Stimulated activated CD8-positive, alpha-beta memory T cell treated with anti-CD3 and anti-CD28 coated beads, Interleukin-4, amount 100 ng/mL, for 1 hour (primary cell): ENCODE measurements at places on chromosomes 12 and 14.

GRCh38 chr12:92218394-92219077, 72.9 kb upstream of the BTG1 start:
- DNase-seq, result no peak

GRCh38 chr12:79934281-79935020, 446 bp downstream of the PPP1R12A start:
- DNase-seq, result peak; percentile 6

DNA sequence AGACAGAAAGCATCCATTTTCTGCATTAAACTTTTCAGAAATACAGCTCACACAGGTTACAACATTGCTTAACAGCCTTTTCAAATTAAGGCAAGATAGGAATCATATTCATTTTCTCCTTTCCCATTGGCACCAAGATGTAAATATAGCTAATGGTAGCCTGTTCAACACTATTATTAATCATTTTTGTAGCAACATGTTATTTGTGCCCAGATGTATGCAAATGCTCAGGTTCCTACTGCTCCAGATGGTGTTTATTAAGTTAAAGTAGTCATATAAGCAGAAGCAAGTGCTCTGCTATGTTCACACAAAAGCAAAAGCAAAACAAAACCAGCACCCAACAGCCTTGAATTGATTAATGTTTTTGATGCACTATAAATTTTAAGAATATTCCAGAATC, 1110.6 kb downstream of the SLC6A15 start:
- DNase-seq, result no peak

DNA sequence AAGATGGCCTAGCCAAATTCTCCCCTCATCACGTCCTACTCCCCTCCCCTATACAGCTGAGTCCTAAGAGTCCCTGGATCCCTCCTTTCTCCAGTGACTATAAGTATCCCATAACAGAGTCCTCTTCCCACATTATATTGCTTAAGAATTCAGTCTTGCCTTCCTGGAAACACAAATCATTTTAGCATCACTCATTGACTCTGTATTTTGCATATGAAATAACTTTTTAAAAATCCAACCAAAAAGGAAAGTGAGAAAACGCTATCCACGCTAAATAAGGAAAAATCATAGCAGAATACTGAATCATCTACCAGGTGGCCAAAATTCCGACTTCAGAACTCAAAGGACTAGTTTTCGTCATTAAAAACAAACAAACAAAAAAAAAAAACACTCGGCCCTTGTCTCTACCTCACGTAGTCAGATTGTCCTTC, 130.2 kb downstream of the GCH1 start:
- no peak for DNase-seq

GRCh38 chr12:52849511-52849910, 717 bp upstream of the KRT78 start:
- DNase-seq, result no peak

DNA sequence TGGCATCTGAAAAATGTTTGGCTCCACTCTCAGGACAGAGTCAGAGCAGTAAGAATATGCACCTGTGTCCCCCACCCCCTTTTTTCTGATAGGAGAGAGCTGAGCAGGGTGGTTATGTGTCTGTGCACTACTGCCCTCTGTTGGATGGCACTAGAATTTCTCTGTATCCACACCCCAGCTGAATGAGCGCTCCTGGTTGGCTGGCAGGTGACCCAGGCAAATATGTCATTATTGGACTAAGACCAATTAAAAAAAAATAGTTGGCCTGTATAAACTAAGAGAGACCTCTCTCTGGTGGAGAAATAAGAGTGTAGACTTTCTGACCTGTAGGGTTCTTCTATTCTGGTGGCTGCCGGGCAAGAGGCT, 107.0 kb downstream of the PTCSC3 start:
- no peak for DNase-seq

- no peak for DNase-seq
These were observed 1.5 kb upstream of the PPP1CC start for GRCh38 chr12:110744151-110744571.

DNA sequence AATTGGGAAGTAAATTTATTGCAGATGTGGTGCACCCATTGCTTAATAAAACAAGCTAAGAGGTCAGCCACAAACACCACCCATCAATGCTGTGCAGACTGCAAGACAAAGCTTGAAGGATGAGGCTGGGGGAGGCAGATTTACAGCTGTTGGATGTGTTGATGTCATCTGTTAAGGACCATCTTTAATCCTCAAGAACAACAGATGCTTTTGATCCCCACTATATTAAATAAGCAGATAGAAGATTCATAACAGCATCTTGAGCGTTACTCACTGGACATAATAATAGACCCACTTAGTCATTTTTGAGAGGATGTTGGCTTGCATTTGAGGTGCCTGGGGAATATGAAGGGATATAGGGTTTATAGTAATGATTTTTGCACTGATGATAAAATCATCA, 58.8 kb downstream of the GPR68 start:
- no peak for DNase-seq

GRCh38 chr12:97638739-97639138, 176.1 kb downstream of the RMST start:
- no peak for DNase-seq

- DNase-seq, result no peak
These were observed 95.1 kb downstream of the NT5DC3 start for GRCh38 chr12:103745962-103746361.

DNA sequence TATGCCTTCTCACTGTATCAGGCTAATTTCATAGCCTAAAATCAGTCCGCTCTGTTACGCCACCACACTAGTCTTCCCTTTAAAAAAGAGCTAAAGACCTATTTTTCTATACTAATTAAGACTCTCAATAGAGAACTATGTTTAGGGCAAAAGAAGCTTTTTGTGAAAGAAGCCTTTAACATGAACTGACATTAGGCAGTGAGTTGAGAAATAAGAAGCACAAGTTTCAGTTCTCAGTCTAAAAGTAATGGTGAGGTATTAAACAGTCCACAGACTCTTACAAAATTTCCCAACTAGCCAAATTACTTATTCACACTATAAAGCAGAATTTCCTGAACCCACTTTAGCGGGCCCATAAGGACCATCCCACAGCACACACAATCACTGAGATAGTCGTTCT, 93.7 kb downstream of the SOX5 start:
- DNase-seq, result no peak

GRCh38 chr12:49502590-49502989, 36.2 kb upstream of the KCNH3 start:
- DNase-seq, result no peak

GRCh38 chr14:38255408-38255672, 553 bp downstream of the CLEC14A start:
- no peak for DNase-seq

GRCh38 chr12:26520869-26521268, 312.1 kb downstream of the ITPR2 start:
- DNase-seq, result no peak

GRCh38 chr12:119151445-119152026, 27.2 kb upstream of the HSPB8 start:
- DNase-seq, result no peak

- no peak for DNase-seq
These were observed 4.3 kb downstream of the MBIP start for GRCh38 chr14:36316131-36316530.

- no peak for DNase-seq
These were observed 445.6 kb upstream of the PDE3A start for GRCh38 chr12:19922717-19923116.

DNA sequence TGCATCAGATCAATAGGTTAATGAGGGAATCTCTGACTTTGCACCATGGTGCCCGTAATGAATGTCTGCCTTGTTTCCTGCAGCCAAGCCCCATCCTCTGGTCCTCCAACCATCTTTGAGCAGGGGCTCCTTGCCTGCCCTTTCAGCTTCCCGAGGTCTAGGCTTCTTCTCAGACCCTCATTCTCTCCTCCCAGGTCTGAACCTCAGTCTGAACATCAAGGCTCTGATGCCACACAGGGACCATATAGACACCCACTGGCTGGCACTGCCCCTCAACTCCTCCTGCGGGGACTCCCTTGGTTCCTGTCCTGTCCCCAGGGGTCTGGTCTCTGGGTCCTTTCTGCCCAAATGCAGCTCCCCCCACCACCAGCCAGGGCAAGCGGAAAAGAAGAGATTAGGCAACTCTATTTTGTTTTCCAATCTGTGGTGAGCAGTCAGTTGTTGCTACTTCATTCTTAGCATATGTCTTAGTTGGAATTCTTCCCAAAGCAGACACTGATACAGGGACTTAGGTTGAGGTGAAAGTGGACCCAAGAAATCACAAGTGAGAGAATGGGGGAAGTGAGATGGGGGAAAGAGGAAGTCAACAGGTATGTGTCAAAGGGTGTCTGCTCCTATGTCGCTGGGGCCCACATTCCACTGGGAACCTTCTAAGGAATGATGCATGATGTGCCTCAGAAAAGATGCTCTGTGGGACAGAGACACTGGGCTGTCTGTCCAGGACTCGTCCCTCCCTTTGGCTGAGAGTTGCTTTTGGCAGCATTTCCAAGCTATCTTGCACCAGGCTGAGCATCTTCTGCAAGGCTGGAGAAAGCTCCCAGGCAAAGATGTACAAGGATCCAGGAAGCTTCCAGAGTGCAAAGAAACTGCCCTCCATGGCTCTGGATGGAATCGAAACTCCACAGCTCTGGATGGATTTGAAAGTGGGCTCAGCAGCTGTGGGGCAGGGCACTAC, 1096.5 kb upstream of the TMEM132C start:
- DNase-seq, result no peak

DNA sequence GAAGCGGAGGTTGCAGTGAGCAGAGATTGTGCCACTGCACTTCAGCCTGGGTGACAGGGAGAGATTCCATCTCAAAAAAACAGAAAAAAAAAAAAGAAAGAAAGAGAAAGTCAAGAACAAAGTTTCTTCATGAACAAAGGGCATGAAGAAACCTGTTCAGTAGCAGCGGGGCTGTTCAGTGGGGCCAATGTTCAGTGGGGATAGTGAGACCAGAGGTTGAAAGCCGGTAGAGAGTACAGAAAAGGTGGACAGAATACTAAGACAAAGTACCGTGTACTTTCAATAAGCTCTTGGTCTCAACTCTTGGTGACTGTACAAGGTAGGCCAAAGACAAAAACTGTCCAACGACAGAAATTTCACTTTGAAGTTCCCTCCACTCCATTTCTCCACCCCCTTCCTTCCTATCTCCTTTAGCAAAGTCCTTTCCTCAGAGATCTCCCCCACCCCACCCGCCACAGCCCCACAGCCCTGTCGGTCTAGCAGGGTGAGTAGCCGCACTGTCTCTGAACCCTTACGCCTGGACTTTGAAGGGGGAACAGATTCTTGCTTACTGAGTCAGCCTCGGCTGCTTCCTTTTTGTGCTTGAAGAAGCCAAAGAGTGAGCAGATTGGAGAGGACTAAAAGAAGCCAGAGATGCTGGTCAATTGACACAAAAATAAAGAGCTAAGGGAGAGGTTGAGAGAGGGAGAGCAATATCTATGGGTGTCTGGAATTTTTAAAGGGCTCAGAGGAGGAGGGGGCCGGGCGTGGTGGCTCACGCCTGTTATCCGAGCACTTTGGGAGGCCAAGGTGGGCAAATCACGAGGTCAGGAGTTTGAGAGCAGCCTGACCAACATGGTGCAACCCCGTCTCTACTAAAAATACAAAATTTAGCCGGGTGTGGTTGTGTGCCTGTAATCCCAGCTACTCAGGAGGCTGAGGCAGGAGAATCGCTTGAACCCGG, 44.2 kb upstream of the FOS start:
- DNase-seq, result no peak

- DNase-seq, result no peak
These were observed at the start of gene RAB35 for GRCh38 chr12:120116441-120116791. RAB35 (minus strand) TSS chr12:120116753; CDS start chr12:120116650, 103 bp downstream.

DNA sequence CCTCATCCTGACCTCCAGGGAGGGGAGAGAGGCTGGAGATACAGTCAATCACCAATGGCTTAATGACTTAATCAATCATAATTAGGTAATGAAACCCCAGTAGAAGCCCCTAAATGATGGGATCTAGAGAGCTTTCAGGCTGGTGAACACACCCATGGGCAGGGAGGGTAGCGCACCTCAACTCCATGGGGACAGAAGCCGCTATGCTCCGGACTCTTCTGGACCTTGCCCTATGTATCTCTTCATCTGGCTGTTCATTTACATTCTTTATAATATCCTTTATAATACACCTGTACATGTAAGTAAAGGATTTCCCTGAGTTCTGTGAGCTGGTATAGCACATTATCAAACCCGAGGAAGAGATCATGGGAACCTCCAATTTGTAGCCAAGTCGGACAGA, 205.9 kb downstream of the STXBP6 start:
- DNase-seq, result no peak

GRCh38 chr12:94875525-94875924, 128.0 kb downstream of the NDUFA12 start:
- DNase-seq, result no peak

DNA sequence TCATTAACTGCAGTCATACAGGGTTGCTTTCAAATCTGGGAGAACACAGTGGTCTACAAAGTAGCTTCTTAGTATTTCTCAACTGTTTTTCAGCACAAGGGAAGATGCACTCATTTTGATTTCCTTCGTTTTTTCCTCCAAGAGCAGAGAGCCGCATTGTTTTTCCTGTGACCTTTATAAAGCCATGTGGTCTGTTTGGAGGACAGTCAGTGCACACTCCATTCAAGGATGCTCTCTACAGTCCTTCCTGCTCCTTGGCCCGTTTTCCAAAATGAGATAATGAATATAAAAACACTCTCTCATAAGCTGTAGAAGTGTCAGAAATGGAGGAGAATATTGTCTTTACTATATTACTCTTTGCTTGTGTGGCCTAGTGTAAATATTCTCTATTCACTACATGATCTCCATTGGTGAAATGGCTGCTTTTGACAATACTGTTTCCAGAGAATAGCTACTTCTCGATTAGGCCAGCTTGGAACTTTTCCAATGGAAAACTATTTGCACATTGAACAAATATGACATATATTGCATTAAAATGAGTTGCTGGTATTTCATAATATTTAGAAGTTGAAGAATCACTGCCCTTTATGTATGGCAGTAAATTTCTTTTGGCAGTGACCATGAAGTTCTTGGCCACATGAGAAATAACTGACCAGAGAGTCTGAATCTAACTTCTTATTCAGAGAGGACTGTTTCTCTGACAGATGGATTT, 393.1 kb upstream of the RGS6 start:
- no peak for DNase-seq

DNA sequence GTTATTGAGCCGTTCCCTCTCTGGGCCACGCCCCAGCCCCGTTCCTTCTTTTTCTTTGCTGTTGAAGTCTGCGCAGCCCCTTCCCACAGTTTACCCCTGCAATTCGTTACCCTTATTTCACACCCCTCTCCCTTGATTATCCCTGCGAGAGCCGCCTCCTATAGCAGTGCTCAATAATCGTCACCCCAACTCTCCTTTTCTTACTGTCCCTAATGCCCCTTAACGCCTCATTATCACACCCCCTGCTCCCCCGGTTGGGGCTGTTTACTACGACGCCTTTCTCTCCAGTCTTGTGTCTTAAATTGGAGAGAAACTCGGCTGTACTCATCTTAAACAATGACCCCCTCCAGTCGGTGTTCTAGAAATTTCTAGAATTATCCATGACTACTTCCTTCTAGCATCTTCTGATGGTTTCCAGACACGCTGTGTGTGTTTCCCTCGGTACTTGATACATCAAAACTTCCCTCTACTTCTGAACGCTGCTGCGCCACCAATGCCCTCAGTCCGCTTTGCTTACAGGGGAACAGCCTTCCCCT, 713 bp upstream of the FBXL14 start:
- DNase-seq, result no peak

GRCh38 chr12:130953771-130954543, at the start of gene ADGRD1:
ADGRD1 (plus strand) TSS chr12:130953907; CDS start chr12:130954466, 559 bp downstream.
- DNase-seq, result no peak
